ACHN (cell line): ENCODE measurements at places on chromosomes 1 and 21.

- no peak for DNase-seq
These were observed 146.4 kb upstream of the GALNT2 start for GRCh38 chr1:229920683-229921082.

GRCh38 chr1:6262555-6263420 lies 1.9 kb upstream of the GPR153 start:
- no peak for DNase-seq

DNA sequence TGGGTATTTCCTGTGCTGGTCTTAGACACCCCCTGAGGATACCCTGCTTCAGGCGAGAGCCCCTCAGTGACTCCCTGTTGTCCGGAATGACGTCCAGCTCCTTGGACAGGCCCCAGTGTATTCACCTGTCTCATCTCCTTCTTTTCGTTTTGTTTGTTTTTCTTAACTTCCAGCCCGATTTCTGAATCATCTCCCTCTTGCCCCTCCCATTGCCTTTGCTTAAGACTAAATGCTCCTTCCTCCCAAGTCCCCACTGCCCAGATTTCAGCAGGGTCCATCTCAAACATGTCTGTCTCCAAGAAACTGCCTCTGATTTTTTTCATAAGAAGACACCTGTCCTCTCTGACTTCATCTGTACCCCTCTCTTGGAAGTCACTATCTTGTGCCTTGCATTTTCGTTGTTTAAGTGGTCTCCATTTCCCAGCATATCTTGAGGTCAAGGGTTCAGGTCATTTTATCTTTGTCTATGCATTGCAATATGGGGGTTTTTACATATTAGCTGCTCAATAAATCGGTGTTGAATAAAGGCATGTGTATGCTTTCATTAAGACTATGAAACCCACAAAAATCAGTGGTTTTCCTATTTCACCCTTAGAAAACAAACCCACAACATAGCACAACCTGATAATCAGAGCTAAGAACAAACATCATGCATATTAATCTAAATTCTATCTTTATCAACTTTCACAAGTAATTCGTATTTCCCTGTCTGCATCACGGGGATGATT lies 58.4 kb upstream of the LGALS8 start:
- no peak for DNase-seq

GRCh38 chr1:32985226-32985625 lies 20.6 kb upstream of the RNF19B start:
- no peak for DNase-seq

DNA sequence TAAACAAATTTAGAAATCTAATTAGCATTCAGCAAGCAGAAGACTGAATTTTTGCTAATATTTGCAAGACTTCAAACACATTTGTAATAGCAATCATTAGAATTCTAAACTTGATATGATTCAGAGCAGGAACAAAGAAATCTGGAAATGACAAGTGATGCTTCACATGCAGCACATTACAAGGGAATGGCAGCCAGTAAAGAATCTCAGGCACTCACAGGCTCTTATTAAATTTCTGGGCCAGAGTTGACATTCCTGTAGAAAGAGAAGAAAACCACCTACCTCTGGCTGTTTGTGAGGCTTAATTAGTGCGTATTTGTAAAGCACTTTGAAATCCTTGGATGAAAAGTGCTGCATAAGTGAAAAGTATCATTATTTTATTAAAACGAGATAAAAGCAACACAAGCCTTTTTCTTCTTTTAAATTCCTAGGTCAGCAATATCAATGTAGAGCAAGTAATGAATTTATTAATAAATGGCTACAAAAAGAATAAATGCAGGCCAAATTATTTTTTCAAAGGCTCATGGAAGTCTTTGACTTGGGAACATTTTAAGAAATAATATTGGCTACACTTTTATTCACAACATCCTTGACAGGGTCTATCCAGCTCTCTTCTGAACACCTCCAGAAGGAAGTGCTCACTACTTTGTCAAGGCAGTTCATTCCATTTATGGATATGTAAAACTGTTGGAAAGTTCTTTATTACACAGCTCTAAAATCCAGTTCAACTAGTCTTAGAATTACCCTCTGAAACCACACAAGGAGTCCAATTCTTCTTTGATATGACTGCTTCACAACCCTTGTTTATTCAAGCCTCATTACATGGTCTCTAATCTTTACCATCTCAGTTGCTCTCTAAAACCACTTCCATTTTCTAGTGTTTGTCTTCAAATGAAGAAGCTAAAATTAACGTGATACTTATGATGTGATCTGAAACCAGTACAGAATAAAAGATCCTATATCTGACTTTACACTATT lies 32.1 kb upstream of the SCYL3 start:
- DNase-seq: no peak

DNA sequence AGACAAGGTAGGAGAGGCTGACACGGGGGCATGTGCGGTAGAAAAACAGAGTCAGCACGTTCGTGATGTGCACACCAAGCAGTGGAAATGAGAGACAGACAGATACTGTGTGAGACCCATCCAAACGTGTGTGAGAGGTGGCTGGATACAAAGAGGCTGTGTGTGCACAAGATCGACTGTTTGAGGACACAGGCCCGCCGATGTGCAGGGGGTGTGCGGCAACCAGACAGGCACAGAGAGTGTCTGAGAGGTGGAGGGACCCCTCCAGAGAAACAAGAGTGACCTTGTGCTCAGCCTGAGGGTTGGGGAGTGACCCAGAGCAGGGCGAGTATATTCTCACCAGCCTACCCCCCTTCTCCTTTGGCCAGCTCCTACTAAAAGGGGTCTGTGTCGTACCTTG lies 97.8 kb upstream of the IPO9 start:
- no peak for DNase-seq

DNA sequence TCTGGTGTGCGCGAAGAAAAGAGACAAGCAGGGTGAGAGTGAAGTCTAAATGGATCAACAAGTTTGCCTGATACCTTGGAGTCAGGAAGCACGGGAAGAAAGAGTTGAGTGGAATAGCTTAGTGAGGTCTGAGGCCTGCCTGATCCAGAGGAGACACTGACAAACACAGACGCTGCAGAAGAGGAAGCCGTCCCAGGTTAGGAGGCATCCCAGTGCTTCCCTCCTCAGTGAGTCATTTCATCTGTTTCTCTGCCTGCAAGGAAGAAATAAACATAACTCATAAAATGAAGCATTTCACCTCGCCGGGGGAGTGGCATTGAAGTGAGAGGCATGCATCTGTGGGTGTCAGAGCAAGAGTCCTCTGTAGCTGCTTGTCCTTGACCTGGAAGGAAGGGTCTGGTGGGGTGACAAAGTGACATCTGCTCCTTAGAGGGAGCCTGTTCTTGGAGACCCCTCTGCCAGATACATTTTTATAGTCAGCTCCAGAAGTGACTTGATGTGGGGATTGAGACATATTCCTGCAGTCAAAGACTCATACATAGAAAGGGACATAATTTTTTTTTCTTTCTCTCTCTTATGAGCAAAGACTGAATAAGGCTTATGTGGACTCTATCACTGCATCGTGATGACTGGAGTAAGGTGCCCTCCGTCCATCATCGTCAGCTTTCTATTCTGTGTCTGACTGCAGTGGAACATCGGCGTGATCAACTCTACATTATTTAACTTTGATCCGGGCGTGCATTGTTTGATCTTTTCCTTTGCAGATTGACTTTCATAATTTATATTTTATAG lies 256.7 kb downstream of the KIF26B start:
- no peak for DNase-seq

DNA sequence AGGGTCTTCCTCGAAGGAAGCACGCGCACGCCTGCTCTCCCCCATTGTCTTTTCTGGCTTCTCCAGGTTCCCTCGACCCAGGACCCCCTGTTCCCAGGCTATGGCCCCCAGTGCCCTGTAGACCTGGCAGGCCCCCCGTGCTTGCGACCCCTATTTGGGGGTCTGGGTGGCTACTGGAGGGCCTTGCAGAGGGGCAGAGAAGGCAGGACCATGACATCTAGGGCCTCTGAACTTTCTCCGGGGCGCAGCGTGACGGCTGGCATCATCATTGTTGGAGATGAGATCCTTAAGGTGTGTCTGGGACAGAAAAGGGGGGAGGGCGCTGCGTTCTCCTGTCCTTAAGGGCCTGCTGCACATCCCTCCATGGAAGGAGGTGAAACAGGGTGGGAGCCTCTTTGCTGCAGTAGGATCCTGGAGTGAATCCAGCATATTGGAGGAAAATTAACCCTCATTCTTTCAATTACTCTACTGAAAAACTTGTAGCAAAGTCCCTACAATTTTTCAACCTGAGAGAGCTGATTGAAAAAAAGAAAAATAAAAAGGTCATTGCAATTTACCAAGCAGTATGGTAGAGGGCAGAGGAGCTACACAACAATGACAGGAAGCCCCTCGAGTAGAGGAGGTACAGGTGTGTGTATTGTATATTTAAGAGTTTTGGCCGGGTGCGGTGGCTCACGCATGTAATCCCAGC lies 777 bp downstream of the FLAD1 start:
- no peak for DNase-seq

GRCh38 chr1:170678027-170678600 lies 14.2 kb downstream of the PRRX1 start:
- no peak for DNase-seq

DNA sequence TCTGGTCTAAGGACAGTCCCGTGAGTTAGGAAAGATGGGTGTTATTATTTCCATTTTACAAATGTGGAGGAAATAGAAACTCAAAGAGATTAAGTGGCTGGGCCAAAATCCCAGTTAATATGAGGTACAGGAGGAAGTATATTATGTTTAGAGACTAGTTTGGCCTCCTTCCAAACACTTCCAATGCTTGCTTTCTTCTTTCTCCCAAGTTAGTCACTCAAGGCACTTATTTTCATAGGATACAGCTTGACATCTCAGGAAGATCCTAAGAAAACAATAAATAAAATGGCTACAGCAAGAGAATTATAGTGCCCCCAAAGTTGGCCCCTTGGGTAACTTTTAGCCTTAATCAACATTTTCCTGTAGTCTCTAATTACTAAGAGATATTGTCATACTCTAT lies 47.5 kb upstream of the IPO9 start:
- no peak for DNase-seq

DNA sequence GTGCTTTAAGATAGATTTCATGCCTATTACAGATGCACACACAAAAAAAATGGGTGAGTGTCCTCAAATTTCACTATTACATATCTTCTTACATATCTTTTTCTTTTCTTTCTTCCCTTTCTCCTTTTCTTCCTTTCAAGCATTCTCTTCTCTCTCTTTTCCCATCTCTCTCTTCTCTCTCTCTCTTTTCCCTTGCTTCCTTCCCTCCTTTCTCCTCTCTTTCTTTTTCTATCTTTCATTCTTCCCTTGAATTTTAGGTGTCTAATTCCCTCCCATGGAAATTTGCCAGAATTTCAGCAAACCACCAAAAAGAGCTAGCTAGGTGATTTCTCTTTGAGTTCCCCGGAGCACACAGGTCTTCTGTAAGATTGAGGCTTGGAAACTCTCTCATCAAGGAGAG lies 395.3 kb upstream of the RUNX1 start:
- no peak for DNase-seq
